ENCODE measurements at places on chromosomes 5 and 9.

GRCh38 chr5:56534102-56534829 lies 281.1 kb upstream of the MAP3K1 start:
- no peak for DNase-seq

GRCh38 chr9:75551861-75552260 lies 338.6 kb upstream of the PCSK5 start:
- no peak for DNase-seq

- DNase-seq = no peak
Observed at GRCh38 chr5:65132386-65132785, 349.3 kb downstream of the ADAMTS6 start.

GRCh38 chr5:63121471-63121870 lies 542.9 kb downstream of the LRRC70 start:
- DNase-seq = no peak

GRCh38 chr5:76473661-76474060 lies 70.6 kb downstream of the IQGAP2 start:
- DNase-seq = no peak

- DNase-seq = no peak
Observed at GRCh38 chr9:113436728-113437515, 26.4 kb downstream of the C9orf43 start.

GRCh38 chr5:58999804-59000203 lies 416.9 kb downstream of the RAB3C start:
- DNase-seq = peak; percentile 94

GRCh38 chr9:126386088-126386487 lies 59.5 kb downstream of the MVB12B start:
- peak; percentile 91 for DNase-seq

DNA sequence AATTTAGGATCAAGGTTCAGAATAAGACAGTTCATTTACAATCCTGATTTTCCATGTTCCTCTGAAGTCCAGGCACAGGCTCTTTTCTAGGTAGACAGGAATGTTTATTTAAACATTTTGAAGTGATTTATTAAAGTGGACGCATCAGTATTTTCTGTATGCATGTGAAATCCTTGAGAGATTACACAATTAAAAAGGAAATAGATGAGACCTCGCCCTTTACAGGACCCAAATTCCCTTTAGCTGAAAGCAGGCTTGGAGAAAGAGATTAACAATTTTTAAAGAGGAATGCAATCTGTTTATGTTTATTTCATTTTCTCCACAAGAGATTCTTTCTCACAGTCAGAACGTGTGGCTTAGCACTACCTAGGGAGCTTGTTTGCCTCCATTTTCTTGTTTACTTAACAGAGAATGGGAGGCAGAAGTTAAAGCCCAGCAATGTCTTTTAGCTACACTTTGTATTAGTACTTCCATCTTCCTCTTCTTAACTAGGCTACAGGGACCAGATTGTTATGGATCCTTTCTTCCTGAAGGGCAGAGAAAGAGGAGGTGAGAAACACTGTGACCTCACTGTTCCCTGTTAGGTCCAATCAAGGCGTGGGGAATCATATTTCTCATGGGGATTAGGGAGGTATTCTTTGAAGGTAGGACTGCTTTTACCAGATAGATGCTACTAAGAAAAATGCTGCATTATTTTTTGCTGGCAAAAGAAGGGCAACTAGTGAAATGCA lies 416.0 kb downstream of the SH3GL2 start:
- DNase-seq = no peak

DNA sequence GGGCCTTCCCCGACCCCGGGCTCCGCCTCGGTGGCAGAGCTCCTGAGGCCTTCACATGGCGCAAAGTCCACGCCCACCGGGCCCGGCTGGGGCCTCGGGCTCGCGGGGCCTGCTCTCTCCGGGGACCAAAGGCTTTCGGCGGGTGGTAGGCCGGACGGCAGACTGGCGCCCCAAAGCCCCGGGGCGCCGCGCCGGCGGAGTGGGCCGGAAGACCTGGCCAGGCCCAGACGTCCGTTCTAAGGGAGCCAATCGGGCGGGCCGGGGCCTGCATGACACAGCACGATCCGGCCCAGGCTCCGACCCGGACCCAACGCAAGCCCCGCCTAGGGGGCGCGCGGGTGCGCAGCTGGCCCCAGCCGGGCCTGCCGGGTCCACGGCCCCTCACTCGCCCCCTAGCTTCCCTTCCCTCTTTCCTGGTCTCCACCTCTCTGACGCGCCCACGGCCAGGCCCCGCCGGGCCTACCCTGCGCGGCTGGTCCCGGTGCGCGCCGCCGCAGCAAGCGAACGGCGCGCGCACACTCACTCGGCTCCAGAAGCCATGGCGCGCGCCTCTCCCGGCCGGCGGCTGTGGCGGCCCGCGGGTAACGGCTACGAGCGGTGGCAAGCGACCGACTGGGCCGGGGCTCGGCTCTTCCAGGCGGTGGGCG lies 488 bp downstream of the VCP start:
- peak; percentile 57 for DNase-seq

DNA sequence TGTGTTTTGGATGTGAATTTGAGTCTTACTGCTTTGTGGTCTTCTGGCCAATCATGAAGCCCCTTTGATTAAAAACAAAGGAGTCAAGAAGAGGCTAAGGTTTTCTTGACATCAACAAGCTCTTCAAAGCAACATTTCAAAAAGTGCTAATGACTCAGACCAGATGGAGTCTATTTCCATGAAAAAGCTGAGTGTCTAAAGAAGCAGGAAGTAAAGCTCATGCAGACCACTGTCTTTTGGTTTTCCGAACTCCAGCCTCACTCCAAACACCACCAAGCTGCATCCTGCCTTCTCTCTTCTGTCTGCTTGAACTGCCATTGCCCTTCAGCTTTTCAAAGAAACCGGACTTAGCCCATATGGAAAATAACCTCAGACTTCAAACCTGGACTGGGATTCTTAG lies 115.2 kb downstream of the PRDM6 start:
- no peak for DNase-seq

DNA sequence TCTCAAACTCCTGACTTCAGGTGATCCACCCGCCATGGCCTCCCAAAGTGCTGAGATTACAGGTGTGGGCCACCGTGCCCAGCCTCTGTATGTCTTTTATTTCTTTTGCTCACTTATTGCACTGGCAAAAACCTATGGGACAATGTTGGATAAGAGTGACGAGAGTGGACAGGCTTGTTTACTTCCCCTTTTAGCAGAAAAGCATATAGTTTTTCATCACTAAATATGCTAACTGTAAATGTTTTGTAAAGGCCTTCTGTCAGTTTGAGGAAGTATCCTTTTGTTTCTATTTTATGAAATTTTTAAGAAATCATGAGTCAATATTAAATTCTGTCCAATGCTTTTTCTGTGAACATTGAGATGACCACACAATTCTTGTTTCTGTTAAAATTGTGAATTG lies 103.3 kb downstream of the AUH start:
- no peak for DNase-seq

- peak; percentile 32 for DNase-seq
Observed at GRCh38 chr5:148482697-148483462, 99.1 kb downstream of the FBXO38 start.

DNA sequence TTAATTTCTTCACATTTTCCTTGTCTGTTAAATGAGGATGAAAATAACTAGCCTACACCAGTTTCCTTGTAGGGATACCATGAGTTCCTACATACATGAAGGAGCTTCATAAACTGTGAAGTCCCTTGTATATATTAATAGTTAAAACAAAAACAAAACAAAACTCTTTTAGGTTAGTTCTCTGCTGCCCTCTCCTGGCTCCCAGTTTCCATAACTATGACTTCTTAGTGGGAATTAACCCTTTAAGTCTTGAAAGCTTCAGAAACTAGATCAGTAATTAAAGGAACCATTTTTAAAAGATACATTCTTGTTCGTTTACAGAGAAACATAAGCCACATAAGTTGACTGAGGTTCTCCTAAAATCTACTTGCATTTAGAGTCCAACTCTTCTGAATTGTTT lies 500.0 kb upstream of the C9orf72 start:
- DNase-seq = peak; percentile 76

DNA sequence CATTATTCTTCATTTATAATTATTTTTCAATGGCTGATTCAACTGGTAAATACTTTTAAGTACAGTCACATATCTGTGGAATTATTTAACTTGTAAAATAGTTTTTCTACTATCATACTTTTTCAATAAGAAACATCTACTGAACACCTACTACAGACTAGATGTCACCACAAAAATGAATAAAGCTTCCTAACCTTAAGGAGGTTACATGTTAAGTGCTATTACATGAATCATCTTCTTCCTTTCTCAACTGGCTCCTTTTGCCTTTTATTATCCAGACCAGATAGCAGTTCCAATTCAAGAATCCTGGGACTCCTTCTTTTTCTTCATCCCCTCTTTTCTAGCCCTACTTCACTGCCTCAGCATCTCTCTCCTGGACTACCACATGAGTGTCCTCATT lies 4.7 kb downstream of the PGGT1B start:
- no peak for DNase-seq

DNA sequence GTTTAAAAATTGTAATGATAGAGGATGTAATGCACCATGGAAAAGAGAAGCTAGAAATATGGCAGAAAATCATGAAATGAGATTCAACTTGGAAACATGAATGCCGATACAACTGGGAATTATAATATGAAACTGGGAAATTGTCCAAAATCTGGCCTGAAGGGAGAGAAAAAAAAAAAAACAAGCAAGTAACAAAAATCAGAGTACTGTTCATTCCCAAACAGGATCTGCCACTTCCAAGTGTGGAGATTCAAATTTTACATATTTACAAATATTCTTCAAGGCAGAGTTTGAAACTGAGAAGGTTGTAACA lies 56.6 kb upstream of the MOCS2 start:
- DNase-seq = no peak

- no peak for DNase-seq
Observed at GRCh38 chr9:126303488-126303887, 23.1 kb upstream of the MVB12B start.

- DNase-seq = no peak
Observed at GRCh38 chr9:135062254-135062653, 25.2 kb upstream of the OLFM1 start.

DNA sequence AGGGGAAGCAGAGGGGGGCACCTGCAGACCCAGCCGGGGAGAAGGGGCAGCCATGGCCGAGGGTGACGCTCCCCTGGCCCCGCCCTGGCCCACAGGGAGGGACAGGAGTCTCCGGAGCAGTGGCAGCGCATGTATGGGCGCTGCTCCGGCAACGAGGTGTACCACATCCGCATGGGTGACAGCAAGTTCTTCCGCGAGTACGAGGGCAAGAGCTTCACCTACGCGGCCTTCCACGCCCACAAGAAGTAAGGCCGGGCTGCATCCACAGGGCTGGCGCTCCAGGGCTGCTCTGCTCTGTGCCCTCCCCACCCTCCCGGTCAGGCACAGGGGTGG lies 68.2 kb downstream of the KCNT1 start:
- DNase-seq = no peak

DNA sequence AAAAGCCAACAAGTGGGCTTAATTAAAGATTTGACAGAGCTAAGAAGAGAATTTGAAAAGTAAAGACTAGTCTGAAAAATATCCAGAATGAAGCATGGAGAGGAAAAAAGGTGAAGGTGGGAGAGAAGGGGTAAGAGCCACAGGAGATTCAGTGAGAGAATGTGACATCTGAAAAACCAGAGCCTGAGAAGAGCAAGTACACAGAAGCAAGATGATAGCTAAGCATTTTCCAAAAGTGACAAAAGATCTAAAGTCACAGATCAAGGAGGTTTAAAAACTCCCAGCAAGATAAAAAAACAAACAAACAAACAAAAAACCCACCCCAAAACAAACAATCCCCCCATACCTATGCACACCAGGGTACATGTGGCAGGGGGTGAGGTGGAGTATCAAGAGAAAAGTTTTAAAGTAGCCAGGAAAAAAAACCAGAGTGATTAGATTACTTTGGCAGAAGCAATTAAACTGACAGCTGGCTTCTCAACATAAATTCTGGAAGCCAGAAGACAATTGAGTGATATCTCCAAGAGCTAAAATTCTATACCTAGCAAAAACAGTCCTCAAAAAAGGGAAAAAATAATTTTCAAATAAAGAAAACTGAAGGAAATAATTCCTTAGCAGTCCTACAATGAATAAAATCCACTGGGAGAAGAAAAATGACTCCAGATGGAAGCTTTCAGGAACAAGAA lies 111.4 kb downstream of the RAPGEF6 start:
- DNase-seq = no peak

All from pons (tissue), 1 donor.